Stimulated activated CD8-positive, alpha-beta memory T cell treated with anti-CD3 and anti-CD28 coated beads, Interleukin-4, amount 100 ng/mL, for 1 hour (primary cell): ENCODE measurements at places on chromosomes 16 and 17.

- no peak for DNase-seq
Observed at GRCh38 chr17:64264891-64265290, 1.8 kb upstream of the TEX2 start.

GRCh38 chr16:67372664-67373063, 20.6 kb downstream of the TPPP3 start:
- no peak for DNase-seq

GRCh38 chr17:311119-311782, 41.4 kb downstream of the RPH3AL start:
- no peak for DNase-seq

DNA sequence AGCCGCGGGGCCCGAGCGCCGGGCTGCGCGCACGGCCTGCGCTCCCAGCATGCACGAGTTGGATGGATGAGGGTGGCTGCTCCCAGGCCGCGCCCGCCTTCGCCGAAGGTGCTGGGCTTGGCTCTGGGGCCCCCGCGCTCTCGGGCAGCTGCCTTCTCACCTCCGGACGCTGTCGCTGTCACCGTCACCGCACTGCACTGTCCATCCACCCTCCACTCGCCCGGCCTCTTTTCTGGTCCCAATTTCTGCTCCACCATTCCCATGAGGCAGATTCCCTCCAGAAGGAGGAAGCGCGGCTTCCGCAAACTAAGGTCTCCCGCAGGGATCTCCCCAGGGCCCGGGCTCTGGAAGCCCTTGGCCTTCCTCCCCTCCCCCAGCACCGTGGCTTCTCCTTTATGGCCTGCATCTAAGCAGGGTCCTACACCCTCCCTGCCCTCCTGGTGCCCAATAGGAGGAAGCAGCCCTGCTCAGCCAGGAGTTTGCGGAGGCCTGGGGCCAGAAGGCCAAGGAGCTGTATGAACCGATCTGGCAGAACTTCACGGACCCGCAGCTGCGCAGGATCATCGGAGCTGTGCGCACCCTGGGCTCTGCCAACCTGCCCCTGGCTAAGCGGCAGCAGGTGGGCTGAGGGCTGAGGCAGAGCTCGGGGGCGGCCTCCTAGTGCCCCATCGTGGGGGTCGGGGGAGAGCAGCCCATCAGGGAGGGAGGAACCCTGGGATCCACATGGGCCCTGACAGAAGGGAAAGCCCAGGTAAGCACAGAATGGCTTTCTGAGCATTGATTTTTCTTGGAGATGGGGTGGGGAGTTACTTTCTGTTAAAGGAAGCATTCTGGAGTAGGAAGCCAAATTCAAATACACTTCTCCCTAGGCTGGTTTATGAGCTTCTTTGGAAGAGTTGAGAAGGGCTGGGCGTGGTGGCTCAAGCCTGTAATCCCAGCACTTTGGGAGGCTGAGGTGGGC, 899 bp downstream of the ACE start:
- DNase-seq: no peak

GRCh38 chr16:81229811-81230210, 8.7 kb upstream of the BCO1 start:
- DNase-seq: no peak

DNA sequence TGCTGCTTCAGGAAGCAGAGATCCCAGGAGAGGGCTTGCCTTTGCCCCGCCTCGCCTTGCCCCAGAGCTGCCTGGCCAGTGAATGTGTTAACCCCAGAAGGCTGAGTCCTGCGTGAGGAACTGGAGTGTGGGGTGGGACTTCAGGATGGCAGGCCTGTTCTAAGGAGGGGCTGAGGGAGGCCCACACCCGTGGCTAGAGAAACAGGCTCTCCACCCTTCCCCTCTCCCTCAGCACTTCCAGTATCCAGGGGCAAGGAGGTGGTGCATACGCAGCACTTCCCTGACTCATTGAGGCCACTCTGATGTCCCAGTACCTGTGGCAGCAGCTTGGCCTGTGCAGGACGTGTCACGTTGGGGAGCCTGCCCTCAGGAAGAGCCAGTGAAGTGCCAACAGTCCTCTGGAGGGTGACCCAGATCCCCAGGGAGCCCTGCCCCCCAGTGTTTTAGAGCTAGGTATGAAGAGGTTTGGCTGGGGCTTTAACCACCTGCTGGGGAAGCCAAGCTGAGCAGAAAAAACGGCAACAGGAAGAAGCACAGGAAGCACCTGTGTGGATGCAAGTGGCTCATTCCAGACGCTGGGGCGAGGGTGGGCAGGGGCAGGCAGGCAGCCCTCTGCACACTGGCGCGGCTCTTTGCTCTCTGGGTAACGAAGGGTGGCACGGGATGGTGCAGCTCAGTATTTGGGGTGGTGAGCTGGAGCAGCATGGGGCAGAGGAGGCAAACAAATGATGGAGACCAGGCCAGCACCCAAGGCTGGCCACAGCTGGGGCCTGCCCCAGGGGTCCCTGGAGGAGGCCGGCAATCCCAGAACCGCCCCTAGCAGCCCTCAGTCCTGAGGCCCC, 14.7 kb upstream of the CTCF start:
- DNase-seq: no peak
